ENCODE measurements at places on chromosomes 6 and 20.

GRCh38 chr6:137363805-137364138, 130.4 kb downstream of the OLIG3 start:
- peak; percentile 38 for DNase-seq

DNA sequence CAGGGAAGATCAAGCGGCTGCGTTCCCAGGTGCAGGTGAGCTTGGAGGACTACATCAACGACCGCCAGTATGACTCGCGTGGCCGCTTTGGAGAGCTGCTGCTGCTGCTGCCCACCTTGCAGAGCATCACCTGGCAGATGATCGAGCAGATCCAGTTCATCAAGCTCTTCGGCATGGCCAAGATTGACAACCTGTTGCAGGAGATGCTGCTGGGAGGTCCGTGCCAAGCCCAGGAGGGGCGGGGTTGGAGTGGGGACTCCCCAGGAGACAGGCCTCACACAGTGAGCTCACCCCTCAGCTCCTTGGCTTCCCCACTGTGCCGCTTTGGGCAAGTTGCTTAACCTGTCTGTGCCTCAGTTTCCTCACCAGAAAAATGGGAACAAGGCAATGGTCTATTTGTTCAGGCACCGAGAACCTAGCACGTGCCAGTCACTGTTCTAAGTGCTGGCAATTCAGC, 51.6 kb upstream of the TTPAL start:
- no peak for DNase-seq

- no peak for DNase-seq
Measured at GRCh38 chr6:142925575-142926110, 19.3 kb downstream of the HIVEP2 start.

- DNase-seq: no peak
Measured at GRCh38 chr6:89413006-89413400, 930 bp upstream of the RRAGD start.

DNA sequence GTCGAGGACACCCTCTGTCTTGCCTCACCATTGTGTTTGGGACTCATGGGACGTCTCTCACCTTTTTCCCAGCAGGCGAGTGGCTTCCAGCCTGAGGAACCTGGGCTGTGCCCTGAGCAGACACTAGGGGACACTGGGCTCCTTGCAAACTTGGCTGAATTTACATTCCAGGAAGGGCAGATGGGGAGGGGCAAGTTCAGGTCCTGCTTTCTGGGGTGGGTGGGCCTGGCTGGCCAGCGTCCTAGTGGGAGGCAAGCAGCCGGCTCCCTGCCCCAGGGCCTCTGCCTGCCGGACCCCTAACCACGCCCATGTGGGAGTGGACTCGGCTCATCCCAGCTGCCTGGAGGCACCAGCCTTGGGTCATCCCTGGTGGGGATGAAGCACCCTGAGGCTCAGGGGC, 48.2 kb upstream of the MLN start:
- no peak for DNase-seq

GRCh38 chr6:38099221-38099620, 279.7 kb downstream of the ZFAND3 start:
- DNase-seq: no peak

- no peak for DNase-seq
Measured at GRCh38 chr20:24609757-24610156, 140.3 kb downstream of the SYNDIG1 start.

GRCh38 chr6:121520337-121521163, 85.1 kb downstream of the GJA1 start:
- DNase-seq: no peak

DNA sequence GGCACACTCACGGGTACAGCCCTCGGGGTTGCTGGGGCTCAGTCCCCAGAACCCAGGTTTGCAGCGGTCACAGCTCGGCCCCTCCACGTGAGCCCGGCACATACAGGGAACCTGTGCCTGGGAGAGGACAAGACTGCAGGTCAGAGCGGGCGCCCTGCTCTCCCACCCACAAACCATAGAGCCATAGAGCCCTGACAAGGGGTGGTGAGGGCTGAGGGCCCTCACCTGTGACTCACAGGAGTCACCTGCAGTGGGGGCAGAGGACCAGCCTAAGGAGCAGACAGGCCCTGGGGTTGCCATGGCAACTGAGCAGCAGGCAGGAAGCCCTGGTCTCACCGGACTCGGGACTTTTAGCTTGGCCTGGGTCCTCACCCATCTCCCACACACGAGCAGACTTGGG, 30.8 kb downstream of the LAMA5 start:
- DNase-seq: no peak

DNA sequence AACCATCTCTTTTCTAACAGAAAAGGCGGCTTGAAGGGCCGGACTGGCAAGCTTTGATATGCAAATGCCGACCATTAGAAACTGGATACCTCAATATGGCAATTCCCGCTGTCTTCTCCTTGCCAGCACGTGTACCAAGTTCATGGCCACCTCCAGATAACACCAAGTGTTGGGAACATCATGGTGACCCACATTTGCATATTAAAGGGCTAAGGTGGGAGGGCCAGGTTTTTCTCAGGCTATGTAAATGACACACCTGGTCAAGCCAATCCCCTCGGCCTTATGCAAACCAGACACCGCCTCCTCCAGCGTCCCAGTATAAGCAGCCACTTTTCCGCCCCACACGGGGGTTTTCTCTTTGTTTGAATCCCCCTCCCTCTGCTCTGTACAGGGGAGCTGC, 110.7 kb downstream of the DACT2 start:
- DNase-seq: no peak

- no peak for DNase-seq
Measured at GRCh38 chr6:9420316-9421015, 985.1 kb upstream of the SLC35B3 start.

GRCh38 chr6:139595183-139595582, 220.7 kb upstream of the CITED2 start:
- DNase-seq: no peak

DNA sequence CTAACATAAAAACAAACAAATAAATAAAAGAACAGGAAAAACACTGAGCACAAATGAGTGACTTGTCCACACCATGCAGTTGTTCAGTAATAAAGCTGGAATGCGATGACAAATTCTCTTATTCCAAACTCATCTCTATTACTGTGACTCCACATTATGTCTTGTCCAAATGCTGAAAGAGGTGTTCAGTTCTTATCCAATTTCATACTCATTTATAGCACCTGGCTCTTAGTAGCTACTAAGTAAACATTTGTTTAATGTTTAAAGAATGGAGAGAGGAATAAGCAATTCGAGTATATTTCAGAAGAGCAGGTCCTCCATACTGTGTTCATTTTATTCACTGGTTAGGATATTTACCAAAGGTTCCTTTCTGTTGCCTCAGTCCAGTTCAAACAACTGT, 439.0 kb upstream of the JAG1 start:
- DNase-seq: no peak

DNA sequence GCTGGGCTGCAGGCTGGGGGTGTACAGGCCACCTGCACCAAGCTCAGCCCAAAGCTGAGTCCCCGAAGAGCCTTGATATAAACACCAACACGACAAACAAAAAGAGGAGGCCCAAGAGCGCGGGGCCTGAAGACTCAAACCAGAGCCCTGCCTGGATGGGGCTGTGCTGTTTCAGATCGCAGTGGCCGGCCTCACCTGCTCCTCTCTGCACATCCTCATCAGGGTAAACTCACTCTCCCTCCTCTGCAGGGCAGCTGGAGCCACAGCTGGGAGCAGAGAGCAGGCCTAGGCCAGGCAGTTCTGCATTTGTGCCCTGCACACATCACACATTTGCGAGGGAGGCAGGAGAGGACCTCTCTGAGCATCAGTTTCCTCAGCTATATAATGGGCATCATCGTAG, 3.7 kb upstream of the RBM38 start:
- no peak for DNase-seq

DNA sequence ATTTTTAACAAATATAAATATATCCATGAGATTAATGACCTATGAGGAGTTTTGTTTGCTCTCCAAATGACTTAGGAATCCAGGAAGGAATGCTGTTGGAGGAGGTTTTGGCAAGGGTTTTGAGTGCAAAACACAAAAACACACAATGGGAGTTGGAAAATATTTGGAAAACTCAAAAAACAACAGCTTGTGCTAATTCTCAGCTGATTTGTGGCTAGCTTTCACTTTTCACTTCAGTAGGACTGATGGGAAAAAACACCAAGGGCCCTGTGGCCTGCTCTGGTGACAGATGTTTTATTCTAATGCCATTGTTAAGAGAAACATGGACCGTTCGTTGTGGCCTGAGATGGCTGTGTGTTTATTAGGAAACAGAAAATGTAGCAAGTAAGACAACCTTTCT, 113.9 kb downstream of the ALDH8A1 start:
- DNase-seq: no peak

All from T-helper 2 cell (primary cell).